ENCODE measurements at places on chromosomes 12 and 14. TPM values are rescaled to one million over a fixed set of nuclear protein-coding genes. Genes with fewer than 3 reads are reported as not detected.

The PLEKHH1 gene
- total RNA-seq = 2.6 TPM

The C14orf132 gene
- 18.9 TPM for total RNA-seq

DNA sequence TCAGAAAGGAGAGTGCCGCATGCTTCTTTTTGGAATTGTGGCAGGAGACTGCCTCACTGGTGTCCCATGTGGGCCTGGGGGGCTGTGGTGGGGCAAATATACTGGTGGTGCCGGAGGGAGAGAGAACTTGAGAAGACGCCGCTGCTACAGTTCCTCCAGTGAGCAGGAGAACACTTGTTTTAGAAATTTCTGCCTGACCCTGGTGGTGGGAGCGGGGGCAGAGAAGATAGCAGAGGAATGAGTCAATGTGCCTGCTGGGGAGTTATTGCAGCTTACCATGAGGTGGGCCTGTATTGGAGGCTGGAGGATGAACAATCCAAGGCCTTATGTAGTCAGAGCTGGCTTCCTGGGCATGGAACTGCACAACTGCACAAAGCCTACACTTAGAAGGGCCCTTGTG is 211.8 kb downstream of the SNAPC1 start:
- DNase-seq = no peak

The SSPN gene
- 118 TPM for total RNA-seq

- no peak for DNase-seq
Measured at GRCh38 chr14:106347890-106348755, 821.7 kb downstream of the TMEM121 start.

- DNase-seq = no peak
Measured at GRCh38 chr12:101775816-101776215, 36.6 kb upstream of the SYCP3 start.

Measured in cardiac septum (tissue), 1 donor.